ENCODE measurements at places on chromosomes 3 and 15.

DNA sequence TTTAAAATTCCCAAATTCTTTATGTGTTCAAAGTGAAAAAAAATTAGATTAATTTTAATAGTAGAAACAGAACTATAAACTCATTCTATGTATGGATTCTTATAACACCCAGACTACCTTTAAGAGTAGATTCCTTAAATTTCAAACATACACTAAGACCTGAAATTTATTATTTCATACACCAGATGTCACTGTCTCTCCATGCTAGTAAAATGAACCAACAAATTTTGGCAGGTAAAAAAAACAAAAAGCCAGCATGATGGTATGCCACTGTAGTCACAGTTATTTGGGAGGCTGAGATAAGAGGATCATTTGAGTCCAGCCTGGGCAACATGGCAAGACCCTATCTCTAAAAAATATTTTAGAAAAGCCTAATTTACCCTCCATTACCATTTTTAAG lies 461.3 kb upstream of the NAALADL2 start:
- no peak for DNase-seq

- DNase-seq, result no peak
Measured at GRCh38 chr3:15728766-15729165, 69.0 kb downstream of the ANKRD28 start.

DNA sequence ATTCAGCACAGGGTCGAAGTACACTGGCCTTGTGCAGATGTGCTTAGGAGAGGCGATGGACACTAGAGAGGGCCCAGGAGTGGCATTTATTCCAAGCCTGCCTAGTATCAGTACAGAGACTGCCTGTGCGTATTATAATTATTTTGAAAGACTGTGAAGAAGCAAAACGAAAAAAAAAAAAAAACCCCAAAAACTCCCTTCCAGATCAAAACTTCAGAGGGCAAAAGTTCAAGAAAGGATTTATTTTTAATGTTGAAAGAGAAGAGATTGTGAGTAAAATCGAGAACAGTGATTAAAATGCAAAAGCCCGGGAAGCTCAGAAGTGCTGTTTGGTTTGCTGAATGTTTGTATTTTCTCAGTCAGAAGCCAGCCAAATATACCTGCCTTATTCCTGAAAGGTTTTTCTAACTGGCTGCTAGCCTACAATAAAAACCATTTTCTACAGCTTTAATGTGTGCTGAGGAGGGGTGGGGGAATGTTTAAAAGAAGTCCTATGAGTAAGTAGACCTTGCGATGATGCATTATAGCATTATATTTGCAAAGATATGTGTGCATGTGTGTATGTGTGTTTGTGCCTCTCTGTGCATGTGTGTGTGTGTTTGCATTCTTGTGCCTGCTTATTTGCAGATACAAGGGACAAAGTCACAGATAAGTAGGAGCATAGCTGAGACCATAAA lies 19.3 kb upstream of the LZTFL1 start:
- DNase-seq, result no peak

- no peak for DNase-seq
Measured at GRCh38 chr15:57190208-57190607, 186.1 kb upstream of the CGNL1 start.

GRCh38 chr3:50245251-50245745 lies 9.3 kb downstream of the GNAI2 start:
- DNase-seq, result no peak

GRCh38 chr3:178041931-178042330 lies 494.3 kb upstream of the KCNMB2 start:
- no peak for DNase-seq

DNA sequence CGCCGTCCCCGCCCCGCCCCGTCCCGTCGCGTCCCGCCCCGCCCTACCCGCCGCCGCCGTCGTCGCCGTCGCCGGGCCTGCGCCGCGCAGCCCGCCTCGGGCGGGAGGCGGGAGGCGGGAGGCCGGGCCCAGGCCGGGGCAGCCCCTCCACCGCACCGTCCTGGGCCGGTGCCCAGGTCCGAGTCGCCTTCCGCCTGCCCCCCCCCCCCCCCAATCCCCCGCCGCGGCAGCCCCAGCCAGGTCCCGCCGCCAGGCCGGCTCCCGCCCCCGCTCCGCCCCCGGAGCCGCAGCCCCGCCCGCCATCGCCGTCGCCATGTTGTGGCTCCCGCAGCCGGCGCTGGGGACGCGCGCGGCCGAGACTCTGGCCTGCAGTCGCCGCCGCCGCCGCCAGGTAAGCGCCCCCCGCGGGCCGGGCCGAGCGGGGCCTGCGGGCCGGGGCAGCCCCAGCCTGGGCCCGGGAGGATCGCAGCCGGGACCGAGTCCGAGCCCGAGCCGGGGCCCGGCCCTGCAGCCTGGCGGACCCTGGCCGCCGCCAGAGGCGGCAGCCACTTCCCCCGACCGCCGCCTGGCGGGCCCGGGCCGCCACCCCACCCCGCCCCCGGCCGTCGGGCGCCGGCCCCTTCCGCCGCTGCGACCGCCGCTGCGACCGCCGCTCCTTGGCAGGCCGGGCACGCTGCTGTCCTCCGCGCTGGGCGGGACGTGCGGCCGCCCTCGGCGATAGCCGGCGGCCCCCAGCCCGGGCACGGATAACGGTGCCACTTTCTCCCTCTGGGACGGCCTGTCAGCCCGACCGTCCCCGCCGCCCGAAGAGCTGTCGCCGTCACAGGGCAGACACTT lies at the start of gene ZNF592:
TSS of gene ZNF592 (plus strand) at position 319 of the 837 bp plus-strand sequence. CDS start 34,084 bp downstream, outside the sequence.
- DNase-seq, result peak; percentile 79

DNA sequence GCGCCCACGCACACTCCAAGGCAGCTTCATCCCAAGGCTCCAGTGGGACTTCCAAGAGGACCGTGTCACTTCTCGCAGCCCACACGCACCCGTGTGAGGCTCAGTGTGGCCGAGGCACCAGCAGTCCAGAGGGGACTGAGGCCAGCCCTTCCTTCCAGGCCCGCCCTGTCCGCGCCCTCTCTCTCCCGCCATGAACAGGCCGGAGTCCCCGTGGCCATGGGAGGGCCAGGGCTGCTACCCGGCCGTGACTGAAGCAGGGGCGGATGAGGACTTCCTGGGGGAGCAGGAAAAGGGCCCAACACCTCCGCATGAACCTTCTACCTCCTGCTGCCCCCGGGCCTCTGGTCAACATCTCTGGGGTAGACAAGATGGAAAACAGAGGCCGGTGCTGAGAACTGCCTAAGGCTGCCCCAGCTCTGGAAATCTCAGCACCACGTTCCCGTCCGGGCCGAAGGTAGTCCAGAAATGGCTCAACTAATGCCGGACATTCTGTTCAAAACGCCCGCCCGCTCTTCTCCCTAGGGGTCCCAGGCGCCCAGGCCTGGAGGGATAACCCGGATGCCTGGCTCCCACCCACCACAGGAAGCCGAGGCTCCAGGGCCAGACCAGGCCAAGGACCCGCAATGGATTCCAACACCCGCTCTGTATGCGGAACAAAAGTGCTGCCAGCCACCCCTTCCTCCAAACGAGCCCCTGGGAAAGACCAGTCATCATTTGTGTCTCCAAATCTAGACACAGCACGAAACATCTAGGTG lies 32.7 kb downstream of the TNK2 start:
- no peak for DNase-seq

- DNase-seq, result no peak
Measured at GRCh38 chr3:124760601-124761000, 30.3 kb downstream of the UMPS start.

All from activated CD4-positive, CD25-positive, alpha-beta regulatory T cell (primary cell).